ENCODE measurements at places on chromosomes 6 and 20.
A peak's percentile ranks its signal among the peaks of the same experiment; 100 is the strongest.

DNA sequence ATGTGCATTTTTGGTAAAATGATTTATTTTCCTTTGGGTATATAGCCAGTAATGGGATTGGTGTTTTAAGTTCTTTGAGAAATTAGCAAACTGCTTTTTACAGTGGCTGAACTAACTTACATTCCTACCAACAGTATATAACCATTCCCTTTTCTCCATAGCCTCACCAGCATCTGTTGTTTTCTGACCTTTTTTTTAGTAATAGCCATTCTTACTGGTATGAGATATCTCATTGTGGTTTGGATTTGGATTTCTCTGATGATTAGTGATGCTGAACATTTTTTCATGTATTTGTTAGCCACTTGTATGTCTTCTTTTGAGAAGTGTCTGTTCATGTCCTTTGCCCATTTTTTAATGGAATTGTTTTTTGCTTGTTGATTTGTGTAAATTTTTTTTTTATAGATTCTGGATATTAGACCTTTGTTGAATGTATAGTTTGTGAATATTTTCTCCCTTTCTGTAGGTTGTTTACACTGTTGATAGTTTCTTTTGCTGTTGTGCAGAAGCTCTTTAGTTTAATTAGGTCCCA lies 42.3 kb downstream of the STK4 start:
- DNase-seq = no peak

GRCh38 chr6:18211338-18211737 lies 53.0 kb downstream of the DEK start:
- DNase-seq = no peak

DNA sequence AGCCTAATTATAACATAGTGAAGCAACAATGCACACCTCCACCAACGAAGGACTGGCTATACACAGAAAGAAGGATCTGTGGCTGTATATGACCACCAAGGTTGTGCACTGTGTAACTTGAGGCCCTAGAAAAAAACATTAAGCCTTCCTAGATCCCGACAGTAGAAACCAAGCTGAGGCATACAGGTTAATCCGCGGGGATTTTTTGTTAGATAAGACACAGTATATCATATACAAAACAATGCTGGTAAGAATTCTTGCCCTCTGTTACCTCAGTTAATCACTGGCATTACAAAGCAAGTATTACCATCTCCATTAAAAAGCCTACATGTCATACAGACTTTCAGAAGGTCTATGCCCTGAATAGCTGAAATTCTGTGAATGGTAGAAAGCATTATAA lies 228.8 kb downstream of the TBC1D32 start:
- no peak for DNase-seq

DNA sequence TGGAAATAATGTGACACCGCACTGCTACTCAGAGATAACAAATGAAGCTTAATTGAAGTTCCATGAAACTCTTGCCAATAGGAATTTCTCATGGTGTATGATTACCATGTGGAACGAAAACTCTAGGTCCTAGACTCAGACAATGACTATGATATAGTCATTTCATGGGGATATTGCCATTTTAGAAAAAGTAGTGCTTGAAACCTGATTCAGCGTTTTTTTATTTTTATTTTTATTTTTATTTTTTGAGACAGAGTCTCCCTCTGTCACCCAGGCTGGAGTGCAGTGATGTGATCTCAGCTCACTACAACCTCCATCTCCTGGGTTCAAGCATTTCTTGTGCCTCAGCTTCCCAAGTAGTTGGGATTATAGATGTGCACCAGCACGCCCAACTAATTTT lies 253.9 kb downstream of the FARS2 start:
- no peak for DNase-seq

DNA sequence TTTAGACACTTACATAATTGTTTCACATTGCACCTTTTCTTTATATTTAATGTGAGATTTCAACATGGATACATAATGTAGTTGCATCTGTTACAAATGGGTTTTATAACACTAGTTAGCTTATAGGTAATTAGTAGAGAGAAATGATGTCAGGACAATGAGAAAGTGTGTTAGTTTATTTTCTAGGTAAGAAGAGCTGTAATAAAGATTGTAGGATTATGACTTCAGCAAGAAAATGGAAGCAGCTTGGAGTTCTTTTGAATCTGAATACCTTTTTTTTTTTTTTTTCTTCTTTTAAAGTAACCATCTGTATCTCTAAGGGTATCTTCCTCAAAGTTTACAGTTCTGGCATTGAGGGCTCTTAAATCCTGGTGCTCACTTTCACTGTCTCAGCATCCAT lies 35.3 kb downstream of the CD2AP start:
- no peak for DNase-seq

GRCh38 chr20:24316731-24317130 lies 152.7 kb upstream of the SYNDIG1 start:
- no peak for DNase-seq

DNA sequence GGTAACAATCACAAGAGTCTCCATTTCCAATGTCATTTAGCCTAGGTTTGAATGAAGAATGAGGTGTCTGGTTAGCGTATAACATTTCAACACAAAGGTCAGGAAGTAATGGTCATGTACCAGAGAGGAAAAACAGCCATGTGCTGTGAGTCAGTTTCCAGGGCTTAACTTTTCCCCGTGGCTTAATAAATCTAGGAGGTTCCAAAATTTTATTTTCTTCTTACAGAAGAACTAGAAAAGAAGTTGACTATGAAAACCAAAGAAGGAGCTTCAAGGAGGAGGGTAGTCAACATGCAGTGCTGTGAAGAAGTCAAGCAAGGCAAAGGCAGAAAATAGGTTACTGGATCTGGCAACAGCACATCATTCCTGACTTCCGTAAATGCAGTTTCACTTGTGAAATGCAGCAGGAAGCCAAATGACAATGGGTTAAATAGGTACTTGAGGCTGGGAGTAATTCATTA lies 8.4 kb upstream of the GABRR2 start:
- no peak for DNase-seq

- no peak for DNase-seq
Measured at GRCh38 chr20:42276718-42277602, 658.8 kb upstream of the CHD6 start.

DNA sequence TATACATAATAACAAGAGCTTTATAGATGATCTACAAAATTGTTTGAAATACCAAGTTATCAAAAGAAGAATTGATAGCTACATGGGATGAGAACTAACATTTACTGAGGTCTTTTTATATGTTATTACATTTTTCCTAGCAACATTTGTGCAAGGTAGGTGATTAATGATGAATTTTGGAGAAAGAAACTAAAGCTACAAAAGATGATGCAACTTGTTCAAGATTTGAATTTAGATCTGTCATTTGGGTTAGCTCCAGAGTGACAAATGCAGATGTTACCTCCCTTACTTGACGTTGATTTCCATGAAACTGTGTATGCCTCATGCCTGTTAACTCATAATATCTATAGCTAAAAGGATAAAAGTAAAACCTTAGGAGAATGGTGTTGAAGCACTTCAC lies 84.5 kb upstream of the EYA4 start:
- DNase-seq = no peak

DNA sequence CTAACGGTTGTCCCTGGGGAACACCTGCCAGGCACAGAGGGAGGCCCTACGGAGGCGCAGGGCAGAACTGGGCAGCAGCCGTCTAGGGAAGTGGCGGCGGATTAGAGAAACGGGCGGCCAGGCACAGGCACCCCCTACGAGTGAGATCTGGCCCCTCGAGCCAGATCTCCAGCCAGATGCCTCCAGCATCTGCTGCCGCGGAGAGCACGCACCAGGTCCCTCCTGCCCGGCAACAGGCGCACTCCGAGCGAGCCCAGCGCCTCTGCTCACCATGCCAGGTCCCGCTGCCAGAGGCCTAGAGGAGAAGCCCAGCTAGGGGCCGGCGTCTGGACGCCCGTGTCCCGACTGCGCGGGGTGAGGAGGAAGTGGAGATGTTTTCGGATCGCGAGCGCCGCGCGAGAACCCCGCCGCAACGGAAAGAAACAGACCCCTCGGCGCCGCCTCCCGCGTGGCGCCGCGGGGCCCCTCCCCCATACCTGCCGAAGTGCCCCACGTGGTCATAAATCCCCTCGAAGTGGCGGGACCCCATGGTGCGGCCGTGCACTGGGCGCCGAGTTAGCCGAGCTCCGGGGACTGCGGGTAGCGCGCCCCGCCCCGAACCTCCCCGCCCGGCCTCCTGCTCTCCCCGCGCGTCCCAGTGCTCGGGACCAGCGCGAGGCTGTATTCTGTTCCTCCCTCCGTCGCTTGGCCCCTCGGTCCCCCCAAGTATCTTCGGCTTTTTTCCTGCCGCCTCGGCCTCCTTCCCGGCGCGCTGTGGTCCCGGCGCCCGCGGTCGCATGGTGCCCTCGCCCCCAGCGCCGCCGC lies at the start of gene SLC22A16:
SLC22A16 (minus strand) TSS at position 568 of the 804 bp plus-strand sequence; CDS start at position 529, 39 bp downstream.
- DNase-seq = no peak

- DNase-seq = no peak
Measured at GRCh38 chr6:78324213-78324612, 543.1 kb upstream of the IRAK1BP1 start.

DNA sequence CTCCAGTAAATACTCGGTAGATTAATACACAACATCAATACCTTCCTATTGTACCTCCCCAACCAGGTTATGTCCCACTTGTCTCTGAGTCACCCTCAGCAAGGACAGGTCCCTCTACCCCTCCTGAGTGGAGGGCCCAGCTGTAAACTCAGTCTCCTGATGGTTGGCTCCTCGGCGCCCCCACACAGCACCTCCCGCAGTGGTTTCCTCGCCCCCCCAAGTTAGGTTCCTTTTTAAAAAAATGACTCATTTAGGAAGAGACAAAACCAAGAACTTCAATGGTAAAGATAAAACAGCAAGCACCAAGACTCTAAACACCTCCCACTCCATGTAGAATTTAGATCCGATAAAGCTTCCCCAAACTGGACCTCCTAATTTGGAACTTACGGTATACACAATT lies 83.5 kb downstream of the TRERF1 start:
- peak; percentile 80 for DNase-seq

- no peak for DNase-seq
Measured at GRCh38 chr20:49394264-49394663, 88.2 kb downstream of the KCNB1 start.

DNA sequence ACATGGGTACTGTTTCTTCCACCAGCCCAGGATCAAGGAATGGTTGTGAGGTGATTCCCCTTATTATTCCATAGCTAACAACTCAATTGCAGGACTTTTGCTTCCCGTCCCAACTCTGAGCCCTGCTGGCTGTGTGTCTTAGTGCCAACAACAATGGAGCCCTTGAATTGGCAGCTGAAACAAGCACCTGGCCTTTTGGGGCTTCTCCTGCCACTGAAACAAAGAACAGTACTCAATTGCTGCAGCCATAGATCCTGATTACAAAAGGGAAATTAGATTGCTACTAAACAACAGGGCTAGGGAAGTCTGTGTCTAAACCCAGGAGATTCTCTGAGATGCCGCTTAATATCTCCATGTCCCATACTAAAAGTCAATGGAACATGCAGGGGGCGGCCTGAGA lies 61.3 kb upstream of the CARMIL1 start:
- DNase-seq = no peak

DNA sequence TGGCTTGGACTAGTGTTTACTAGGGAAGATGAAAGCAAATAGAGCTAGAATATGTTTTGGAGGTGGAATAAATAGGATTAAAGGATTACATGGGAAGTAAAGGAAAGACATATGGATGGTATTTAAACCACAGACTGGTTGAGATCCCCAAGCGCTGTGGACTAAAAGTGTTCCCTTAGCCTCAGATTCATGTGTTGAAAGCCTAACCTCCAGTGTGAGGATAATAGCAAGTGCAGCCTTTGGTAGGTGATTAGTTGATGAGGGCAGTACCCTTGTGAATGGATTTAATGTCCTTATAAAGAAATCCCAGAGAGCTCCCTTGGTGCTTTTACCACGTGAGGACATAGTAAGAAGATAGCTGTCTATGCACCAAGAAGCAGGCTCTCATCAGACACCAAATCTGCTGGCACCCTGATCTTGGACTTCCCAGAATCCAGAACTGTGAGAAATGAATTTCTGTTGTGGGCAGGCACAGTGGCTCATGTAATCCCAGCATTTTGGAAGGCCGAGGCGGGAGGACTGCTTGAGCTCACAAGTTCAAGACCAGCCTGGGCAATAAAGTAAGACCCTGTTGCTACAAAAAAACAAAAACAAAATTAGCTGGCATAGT lies 57.3 kb upstream of the MCM9 start:
- no peak for DNase-seq

GRCh38 chr6:4085332-4085700 lies 6.4 kb upstream of the FAM217A start:
- no peak for DNase-seq

- DNase-seq = no peak
Measured at GRCh38 chr6:167058261-167058660, 59.1 kb downstream of the CEP43 start.

- DNase-seq = no peak
Measured at GRCh38 chr6:15549371-15549770, 113.5 kb downstream of the DTNBP1 start.

- no peak for DNase-seq
Measured at GRCh38 chr20:42807876-42808275, 381.8 kb downstream of the PTPRT start.

DNA sequence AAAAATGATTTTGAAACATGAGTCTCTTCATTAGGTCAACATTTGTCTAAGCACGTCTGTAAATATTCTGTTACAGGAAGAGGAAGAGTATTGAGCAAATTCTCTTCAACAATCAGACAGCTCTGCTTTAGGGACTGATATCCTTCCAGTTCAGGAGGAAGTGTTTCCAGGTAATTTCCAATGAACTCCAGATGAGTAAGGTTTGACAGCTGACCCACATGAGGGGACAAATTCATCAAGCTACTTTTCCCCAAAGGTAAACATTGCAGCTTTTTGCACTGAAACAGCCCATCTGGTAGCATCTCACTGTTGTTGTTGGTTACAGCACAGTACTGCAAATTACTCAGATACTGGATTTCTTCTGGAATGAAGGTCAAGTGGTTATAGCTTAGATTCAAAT lies 18.1 kb downstream of the ENPP1 start:
- no peak for DNase-seq

DNA sequence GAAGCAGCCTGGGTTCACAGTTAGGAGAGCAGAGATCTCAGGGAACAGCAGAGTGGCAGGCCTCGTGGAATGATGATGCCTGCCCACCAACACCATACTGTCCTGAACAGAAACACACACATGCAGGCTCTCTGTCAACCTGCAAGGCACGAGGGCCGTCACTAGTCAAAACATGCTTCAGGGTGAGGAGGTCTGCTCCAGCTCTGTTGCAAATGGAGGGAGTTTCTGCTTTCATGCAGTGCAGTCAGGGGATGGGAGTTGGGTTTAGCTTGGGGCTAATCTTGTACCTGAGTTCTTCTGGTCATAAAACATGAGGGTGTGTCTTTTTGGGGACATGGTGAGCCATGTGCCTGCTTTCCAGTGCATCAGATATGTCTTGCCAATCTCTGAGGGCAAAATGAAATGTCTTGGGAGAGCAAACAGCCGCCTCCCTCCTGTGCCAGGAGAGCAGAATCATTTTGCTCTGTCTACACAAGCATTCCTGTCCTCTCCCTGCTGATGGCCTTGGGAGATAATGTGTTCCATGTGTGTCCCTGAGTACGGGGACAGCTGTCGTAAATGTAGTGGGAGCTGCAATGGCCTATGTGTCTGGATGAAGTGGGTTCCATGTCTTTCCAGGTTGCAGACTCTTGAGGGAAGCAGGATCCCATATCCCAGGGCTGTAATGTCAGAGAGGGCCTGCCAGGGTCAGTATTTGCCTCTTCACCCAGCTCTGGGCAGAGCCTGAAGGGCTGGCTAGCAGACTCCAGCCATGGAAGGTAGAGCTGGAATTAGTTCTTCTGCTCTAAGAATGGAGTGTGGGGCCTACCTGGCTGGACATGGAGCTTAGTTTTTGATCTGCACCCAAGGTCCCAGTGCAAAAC lies 40.6 kb downstream of the MAFB start:
- DNase-seq = no peak
